ENCODE measurements at places on chromosomes 12 and 14. TPM values are rescaled to one million over a fixed set of nuclear protein-coding genes. Genes with fewer than 3 reads are reported as not detected.

GRCh38 chr14:34012369-34012768, 61.5 kb upstream of the EGLN3 start:
- no peaks in the 10 kb centered on the region for H3K36me3 ChIP-seq
- no peak overlapping the region for H3K4me3 ChIP-seq
- no peaks in the 10 kb centered on the region for H3K4me1 ChIP-seq
- no peak for DNase-seq
- H3K27ac ChIP-seq = no peak overlapping the region

DNA sequence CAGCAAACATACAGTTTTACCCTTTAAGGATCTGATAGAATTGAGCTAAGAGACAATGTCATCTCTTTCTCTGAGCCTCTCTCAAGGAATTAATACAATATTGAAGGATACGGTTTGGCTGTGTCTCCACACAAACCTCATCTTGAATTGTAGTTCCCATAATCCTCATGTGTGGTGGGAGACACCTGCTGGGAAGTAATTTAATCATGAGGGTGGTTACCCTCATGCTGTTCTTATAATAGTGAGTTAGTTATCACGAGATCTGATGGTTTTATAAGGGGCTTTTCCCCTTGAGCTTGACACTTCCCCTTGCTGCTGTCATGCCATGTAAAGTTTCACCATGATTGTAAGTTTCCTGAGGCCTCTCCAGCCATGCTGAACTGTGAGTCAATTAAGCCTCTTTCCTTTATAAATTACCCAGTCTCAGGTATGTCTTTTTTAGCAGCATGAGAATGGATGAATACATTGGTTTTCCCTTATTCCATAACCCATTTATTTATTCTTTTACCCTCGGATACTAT, 47.6 kb downstream of the TMEM30B start:
- no peaks in the 10 kb centered on the region for H3K27me3 ChIP-seq
- H3K4me1 ChIP-seq = peaks cover 5% of the 10 kb centered on the region
- DNase-seq = no peak
- no peak overlapping the region for H3K4me3 ChIP-seq
- no peaks in the 10 kb centered on the region for H3K36me3 ChIP-seq

Gene USP44
- total RNA-seq = 0.80 TPM

DNA sequence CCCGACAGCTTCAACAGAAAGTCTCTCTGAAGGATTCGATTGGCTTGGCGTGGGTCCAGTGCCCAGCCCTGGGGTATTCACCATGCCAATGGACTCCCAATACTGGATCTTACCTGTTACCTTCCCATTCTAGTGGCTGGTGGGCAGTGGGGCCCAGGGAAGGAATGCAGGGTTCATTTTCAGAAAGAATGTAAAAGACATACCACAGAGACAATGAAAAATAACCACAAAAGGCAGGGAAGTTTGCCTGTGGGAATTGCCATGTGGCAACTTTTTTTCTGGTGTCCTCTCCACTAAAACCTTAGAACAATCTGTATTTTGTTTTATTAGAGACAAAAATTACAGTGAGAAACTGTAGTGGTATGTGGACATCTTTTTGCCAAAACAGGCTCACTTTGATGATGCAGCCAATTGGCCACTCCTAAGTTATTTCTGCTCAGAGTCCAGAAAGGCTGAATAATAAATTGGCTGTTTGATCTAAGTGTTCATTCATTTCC, 55.2 kb downstream of the PTGER2 start:
- no peaks in the 10 kb centered on the region for H3K4me1 ChIP-seq
- H3K36me3 ChIP-seq = no peaks in the 10 kb centered on the region
- H3K4me3 ChIP-seq = no peak overlapping the region

GRCh38 chr12:84802161-84802560, 110.4 kb downstream of the SLC6A15 start:
- no peaks in the 10 kb centered on the region for H3K36me3 ChIP-seq
- H3K27ac ChIP-seq = no peak overlapping the region
- no peaks in the 10 kb centered on the region for H3K27me3 ChIP-seq
- no peak for DNase-seq
- H3K4me3 ChIP-seq = no peak overlapping the region
- H3K4me1 ChIP-seq = no peaks in the 10 kb centered on the region

GRCh38 chr12:115667116-115667515, 610.4 kb downstream of the MED13L start:
- H3K27me3 ChIP-seq = no peaks in the 10 kb centered on the region
- H3K4me1 ChIP-seq = no peaks in the 10 kb centered on the region
- H3K27ac ChIP-seq = no peak overlapping the region
- H3K4me3 ChIP-seq = no peak overlapping the region
- no peak for DNase-seq

Gene RIMBP2
- total RNA-seq = 4.4 TPM

DNA sequence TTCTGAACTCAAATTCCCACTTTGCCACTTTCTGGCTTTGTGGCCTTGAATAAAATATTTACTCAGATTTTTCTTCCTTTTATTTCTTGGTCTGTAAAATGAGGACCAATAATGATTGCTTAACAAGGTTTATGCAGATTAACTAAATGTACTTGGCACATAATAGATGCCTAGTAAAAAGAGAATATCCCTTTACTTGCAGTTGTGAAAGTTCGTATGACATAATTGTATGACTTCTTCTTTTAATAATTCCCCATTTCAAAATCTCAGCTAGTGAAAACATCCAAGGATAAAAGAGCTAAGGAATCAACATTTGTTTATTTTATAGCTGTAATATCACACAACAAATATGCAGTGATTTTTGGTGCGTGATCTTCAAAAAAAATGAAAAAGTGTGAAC, 215.6 kb upstream of the ATP2B1 start:
- no peak overlapping the region for H3K4me3 ChIP-seq
- no peak overlapping the region for H3K27ac ChIP-seq
- no peaks in the 10 kb centered on the region for H3K27me3 ChIP-seq
- no peaks in the 10 kb centered on the region for H3K4me1 ChIP-seq
- H3K36me3 ChIP-seq = no peaks in the 10 kb centered on the region
- DNase-seq = no peak

DNA sequence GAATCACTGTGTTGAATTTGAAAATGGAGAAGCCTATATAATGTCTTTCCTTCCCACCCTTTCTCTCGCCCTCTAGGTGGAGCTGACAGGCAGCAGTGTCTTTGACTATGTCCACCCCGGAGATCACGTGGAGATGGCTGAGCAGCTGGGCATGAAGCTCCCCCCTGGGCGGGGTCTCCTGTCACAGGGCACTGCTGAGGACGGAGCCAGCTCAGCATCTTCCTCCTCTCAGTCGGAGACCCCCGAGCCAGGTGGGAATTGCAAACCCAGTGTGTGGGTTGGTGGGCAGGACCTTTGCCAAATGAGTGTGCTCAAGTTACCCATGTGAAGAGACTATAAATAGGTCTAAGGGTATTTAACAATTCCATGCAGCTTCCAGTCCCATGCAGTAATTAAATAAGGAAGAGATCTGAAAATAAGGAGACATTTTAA, 274.7 kb downstream of the EGLN3 start:
- H3K27ac ChIP-seq = no peak overlapping the region
- H3K36me3 ChIP-seq = no peaks in the 10 kb centered on the region
- H3K4me1 ChIP-seq = no peaks in the 10 kb centered on the region
- DNase-seq = peak; percentile 60

Gene HCAR2
- total RNA-seq = 3.8 TPM

- no peak overlapping the region for H3K4me3 ChIP-seq
- no peak overlapping the region for H3K27ac ChIP-seq
- no peaks in the 10 kb centered on the region for H3K36me3 ChIP-seq
- no peaks in the 10 kb centered on the region for H3K27me3 ChIP-seq
- H3K4me1 ChIP-seq = peaks cover 12% of the 10 kb centered on the region
Observed at GRCh38 chr12:91072931-91073330, 15.1 kb upstream of the KERA start.

GRCh38 chr12:132197581-132198354, 53.5 kb downstream of the NOC4L start:
- no peaks in the 10 kb centered on the region for H3K27me3 ChIP-seq
- H3K4me1 ChIP-seq = no peaks in the 10 kb centered on the region
- DNase-seq = no peak
- H3K27ac ChIP-seq = no peak overlapping the region

GRCh38 chr12:9698681-9699080, 29.2 kb downstream of the CLEC2D start:
- no peak overlapping the region for H3K27ac ChIP-seq
- no peaks in the 10 kb centered on the region for H3K4me1 ChIP-seq
- no peaks in the 10 kb centered on the region for H3K36me3 ChIP-seq
- DNase-seq = no peak

DNA sequence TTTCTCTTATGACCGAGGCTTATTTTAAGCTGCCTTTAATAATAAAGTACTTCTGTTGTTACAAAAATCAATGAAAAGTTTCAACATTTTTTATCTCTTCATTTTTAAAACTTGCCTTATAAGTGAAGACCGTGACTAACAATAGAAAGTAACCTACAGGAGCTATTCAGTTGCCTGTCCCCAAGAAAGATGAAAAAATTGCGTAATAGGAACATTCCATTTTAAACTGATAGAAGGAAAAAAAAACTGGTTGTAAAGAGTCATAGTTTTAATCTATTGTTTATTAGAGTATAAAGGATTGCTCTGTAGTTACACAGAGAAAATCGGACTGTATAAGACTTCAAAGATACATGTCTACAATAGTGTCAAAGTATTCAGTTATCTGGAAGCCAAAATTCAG, 83.3 kb downstream of the DAAM1 start:
- no peaks in the 10 kb centered on the region for H3K36me3 ChIP-seq
- no peak for DNase-seq
- H3K4me3 ChIP-seq = no peak overlapping the region
- peaks cover 4% of the 10 kb centered on the region for H3K4me1 ChIP-seq
- no peaks in the 10 kb centered on the region for H3K27me3 ChIP-seq

- no peaks in the 10 kb centered on the region for H3K27me3 ChIP-seq
- no peaks in the 10 kb centered on the region for H3K36me3 ChIP-seq
- H3K4me3 ChIP-seq = no peak overlapping the region
- no peak for DNase-seq
- no peak overlapping the region for H3K27ac ChIP-seq
- H3K4me1 ChIP-seq = no peaks in the 10 kb centered on the region
Observed at GRCh38 chr12:65208964-65209654, 39.7 kb downstream of the LEMD3 start.

- H3K27ac ChIP-seq = no peak overlapping the region
- H3K36me3 ChIP-seq = no peaks in the 10 kb centered on the region
- no peak for DNase-seq
- H3K4me3 ChIP-seq = no peak overlapping the region
- H3K4me1 ChIP-seq = peaks cover 6% of the 10 kb centered on the region
- no peaks in the 10 kb centered on the region for H3K27me3 ChIP-seq
Observed at GRCh38 chr14:104874571-104875411, 9.7 kb downstream of the CEP170B start.

Gene KLRG1
- 0.37 TPM for total RNA-seq

DNA sequence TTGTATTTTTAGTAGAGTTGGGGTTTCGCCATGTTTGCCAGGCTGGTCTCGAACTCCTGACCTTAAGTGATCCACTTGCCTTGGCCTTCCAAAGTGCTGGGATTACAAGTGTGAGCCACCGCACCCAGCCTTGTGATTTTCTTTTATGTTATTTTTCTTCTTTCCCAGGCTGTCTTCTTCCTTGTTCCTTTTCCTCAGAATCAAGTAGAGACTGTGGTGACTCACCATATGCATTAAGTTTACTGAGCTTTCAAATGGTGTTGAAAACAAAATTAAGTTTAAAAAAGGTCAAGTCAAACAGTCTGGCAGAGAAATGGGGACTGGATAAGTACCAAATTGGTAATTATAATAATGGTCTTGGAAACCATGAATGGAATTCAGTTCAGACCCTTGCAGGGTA, 5.7 kb downstream of the ARPC3 start:
- no peaks in the 10 kb centered on the region for H3K4me1 ChIP-seq
- no peak for DNase-seq
- H3K4me3 ChIP-seq = no peak overlapping the region
- no peaks in the 10 kb centered on the region for H3K27me3 ChIP-seq
- H3K27ac ChIP-seq = no peak overlapping the region
- peaks cover 3% of the 10 kb centered on the region for H3K36me3 ChIP-seq

DNA sequence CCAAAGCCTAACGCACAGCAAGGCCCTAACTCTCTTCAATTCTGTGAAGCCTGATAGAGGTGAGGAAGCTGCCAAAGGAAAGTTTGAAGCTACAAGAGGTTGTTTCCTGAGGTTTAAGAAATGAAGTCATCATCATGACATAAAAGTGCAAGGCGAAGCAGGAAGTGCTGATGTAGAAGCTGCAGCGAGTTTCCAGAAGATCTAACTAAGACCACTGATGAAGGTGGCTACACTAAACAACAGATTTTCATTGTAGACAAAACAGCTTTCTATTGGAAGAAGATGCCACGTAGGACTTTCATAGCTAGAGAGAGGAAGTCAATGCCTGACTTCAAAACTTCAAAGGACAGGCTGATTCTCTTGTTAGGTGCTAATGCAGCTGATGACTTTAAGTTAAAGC, 385.6 kb upstream of the OR4E1 start:
- no peak overlapping the region for H3K27ac ChIP-seq
- H3K4me1 ChIP-seq = no peaks in the 10 kb centered on the region
- DNase-seq = no peak
- H3K27me3 ChIP-seq = no peaks in the 10 kb centered on the region
- H3K36me3 ChIP-seq = no peaks in the 10 kb centered on the region

- no peaks in the 10 kb centered on the region for H3K27me3 ChIP-seq
- H3K27ac ChIP-seq = no peak overlapping the region
- DNase-seq = no peak
- H3K4me3 ChIP-seq = no peak overlapping the region
Observed at GRCh38 chr14:77316872-77317301, 3.8 kb downstream of the POMT2 start.

DNA sequence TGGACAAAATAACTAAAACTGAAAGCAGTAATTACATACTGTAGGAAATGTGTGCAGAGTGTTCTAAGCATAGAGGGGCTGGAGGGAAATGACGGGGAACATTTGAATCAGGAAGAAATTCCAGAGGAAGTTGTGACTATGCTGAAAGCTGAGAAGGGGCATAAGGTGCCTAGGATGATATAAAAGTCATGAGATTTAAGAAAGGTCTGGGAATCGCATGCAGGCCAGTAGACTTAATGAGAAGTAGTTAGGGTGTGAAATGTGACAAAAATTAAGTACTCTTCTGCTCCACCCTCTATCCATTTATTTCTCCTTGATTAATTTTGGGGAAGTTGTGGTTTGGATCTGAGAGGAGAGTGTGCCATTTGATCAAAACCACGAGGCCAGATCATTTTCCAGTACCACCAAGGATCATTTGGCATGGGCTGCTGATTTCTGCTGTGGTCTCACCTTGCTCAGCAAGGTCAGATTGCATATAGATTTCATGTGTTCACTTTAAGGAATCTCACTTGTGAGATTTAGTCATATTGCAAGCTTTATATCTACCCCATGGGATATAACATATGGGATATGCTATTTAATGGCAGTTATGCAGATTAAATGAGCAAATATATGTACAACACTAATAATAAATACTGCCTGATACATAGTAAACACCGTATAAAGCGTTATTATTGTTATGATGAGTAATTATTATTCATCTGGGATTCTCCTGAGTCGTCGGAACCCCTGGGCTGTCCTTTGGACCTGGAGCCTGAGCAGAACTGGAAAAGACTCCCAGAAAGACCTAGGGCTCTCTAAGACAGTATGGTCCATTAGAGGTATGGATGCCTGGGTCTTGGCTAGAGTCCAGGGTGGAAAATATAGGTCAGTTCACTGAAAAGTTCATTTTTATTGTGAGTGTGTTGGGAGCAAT, 72.3 kb downstream of the SRGAP1 start:
- peak overlapping the region; percentile 87 for H3K27ac ChIP-seq
- no peaks in the 10 kb centered on the region for H3K36me3 ChIP-seq
- DNase-seq = no peak

Gene ASPG
- 5.9 TPM for total RNA-seq
